ENCODE measurements at places on chromosomes 4 and X. TPM values are rescaled to one million over a fixed set of nuclear protein-coding genes. Genes with fewer than 3 reads are reported as not detected.

DNA sequence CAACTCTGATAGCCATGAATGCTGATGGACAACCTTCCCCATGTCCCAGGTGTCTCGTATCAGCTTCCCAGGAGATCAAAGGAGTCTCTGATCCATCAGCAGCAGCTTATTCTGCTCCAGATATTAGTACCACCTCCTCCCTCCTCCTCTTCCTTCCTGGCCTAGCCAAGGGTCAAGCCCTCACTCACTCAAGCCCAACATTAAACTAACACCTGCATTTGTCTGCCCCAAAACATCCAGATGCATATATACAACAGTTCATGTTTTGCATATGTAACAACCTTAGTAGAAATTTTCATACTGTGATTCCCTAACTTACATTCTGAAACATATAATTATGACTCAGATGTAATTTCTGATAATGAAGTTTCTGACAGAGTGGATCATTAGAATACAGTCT is 29.9 kb downstream of the BCLAF3 start:
- DNase-seq, result no peak

DNA sequence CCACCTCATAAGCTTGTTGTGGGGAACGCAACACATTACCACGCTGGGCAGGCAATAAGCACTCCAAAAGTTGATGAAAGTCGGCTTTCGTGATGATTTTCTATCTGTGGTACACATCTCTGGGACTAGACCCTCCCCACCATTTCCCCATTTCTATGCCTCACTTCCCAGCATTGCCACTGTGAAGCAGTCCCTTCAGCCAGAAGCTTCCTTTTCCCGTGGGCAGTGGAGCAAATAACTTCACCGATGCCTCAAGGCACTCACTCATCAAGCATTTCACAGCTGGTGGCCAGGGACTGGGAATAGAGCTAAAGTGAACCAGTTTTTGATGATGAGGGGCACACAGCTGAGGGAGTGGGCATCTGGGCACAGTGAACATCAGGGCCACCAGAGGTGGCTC is 18.9 kb downstream of the C4orf50 start:
- DNase-seq, result no peak

DNA sequence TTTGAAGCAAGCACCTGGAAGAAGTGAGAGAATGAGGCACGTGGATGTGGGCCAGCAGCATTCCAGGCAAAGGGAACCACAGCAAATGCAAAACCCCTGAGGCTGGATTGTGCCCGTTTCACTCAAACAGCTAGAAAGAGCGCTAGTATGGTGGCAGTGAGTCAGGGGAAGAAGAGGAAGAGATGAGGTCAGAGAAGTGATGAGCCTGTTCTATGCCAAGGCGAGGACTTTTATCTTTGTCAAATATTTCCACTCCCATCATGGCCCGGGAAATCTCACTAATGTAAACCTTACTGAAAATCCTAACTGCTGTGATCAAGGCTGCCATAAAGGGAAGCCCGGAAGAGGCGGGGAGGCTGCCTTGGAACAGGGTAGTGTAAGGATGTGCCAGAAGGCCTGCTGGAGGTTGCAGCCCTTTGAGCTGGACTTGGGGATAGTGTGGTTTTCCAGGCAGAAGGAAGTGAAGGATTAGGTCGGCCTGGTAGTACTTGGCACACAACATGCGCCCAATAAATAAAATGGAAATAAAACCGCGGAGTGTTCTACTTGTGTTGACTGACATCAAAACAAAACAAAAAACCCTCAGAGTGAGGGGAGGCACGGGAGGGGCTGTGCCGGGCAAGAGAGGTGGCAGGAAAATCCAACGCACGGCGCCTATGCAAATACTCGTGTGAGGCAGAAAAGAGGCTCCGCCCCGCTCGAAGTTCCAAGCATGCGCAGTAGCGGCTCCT is 1.2 kb upstream of the CDK16 start:
- no peak for DNase-seq

CRMP1 gene
- not detected for total RNA-seq

Measured in SJSA1 (cell line).